ENCODE measurements at places on chromosomes 4 and X.

DNA sequence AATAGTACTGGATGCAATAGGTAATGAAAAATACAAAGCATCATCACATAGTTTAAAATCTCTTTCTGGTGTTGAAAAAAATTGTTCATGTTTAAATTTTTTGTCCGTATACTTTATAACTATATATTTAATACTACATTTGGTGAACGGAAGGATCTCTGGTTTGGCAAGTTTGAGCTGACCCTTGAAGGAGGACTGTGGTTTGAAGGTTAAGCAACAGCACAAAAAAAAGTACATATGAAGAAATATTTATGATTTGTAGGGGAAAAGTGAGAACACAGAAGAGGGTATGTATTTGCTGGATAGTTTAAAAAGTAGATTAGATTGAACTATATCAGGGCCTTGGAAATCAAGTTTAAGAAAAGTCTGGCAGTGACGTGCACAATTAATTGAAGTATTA lies 13.3 kb downstream of the SRP72 start:
- no peak for DNase-seq

DNA sequence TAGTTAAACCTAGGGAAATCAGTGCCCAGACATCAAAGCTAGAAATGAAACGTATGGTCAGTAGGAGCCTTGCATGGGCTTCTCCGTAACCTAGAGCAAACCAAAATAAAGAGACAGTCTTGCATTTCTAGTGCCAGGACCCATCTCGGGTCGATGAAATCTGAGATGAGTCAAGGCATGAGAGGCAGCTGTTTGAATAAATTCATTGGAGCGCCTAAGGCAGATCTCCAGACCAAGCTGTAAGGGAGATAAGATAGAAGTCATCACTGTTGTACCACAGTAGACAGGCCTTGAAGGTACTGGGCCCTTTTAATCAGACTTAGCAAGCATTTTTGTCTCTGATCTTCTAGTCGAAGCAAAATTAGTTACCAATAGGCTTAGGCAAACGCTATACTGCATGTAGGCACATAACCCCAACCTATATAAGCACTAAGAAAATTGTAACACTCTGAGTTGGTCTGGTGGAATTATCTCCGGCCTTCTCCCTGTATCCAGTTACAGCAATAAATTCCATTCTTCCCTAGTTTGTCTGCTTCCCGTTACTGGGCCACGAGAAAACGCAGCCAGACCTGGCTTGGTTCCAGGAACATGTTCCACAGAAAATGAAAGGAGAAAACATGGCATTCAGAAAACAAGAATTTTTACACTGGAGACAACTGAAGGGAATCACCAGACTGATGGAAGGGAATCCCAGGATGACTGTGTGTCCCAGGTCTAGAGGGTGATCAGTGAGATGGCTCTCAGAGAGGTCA lies 21.1 kb upstream of the PAPSS1 start:
- no peak for DNase-seq

GRCh38 chrX:100208076-100208475 lies 202.0 kb downstream of the PCDH19 start:
- DNase-seq = no peak

DNA sequence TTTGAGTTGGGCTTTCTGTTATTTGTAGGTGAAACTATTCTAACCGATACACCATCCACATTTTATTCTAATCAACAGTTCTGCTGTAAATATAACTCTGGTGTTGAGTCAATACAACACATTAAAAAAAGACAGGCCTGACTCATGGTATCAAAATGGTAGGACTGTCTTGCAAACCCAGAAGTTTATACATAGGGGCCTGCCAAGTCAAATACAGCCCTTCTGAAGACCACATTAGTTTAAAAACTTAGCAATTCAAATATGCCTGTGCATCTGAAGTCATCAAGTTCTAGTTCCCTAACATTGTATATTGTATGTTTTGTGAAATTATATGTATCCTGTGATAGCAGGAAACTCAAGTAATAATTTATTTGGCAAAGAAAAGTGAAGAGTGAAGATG lies 24.4 kb upstream of the PDE5A start:
- no peak for DNase-seq

GRCh38 chr4:65046192-65047133 lies 623.8 kb downstream of the EPHA5 start:
- DNase-seq = no peak

- DNase-seq = no peak
These were observed 12.9 kb upstream of the NDP start for GRCh38 chrX:43986083-43986482.

Measured in omental fat pad (tissue), 4 donors.